LHCN-M2 (cell line): ENCODE measurements at places on chromosomes 2 and 18. TPM values are rescaled to one million over a fixed set of nuclear protein-coding genes. Genes with fewer than 3 reads are reported as not detected.

Gene REG3G
- not detected in 2 replicates for total RNA-seq

Gene GULP1
- total RNA-seq: 32.2 and 32.9 TPM in 2 replicates

Gene BOD1L2
- not detected in 2 replicates for total RNA-seq

Gene HOXD8
- total RNA-seq: 0.58 and 1.4 TPM in 2 replicates

GRCh38 chr2:241801611-241802420 is 7.2 kb upstream of the NEU4 start:
- no peak for DNase-seq

DNA sequence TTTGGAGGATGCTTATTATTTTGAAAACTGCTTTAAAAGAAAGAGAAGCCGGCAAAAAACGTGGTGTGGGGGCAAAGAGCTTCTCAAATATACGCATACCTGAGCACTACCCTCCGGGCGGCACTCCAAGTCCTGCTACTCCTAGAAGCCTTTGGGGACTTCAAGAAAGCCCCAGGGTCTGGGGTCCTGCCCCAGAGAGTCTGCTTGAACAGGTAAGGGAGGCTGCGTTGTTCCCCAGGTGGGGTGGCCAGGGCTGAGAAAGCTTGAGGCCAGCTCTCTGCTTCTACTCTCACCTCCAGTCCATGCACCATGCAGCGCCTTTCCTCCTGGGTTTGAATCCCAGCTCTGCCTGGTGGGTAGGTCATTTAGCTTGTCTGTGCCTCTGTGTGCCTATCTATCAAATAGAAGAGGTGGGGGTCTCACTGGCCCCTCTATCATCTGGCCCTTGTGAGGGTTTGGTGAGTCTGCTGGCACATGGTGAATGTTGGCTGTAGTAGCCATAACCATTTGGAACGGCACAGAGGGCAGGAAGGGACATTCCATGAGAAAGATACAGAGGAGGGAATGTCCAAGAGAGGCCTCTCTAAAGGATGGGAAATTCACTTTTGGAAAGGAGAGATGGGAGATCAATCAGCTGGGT is 19.5 kb downstream of the MALL start:
- DNase-seq: no peak

DNA sequence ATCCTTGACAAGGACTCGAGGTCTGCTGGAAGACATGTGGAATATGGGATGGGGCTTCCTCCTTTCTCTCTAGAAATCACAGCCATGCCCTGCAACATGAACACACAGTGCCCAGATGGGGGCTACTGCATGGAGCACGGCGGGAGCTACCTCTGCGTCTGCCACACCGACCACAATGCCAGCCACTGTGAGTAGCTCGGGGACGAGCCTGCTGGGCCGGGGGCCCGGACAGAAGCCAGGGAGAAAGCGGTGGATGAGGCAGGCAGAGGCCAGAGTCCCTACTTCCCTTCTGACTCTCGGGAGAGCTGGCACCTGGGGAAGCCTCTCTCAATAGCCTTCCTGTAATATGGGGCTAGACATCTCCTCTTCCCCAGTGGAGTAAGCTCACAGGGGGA is 50.5 kb downstream of the SNED1 start:
- no peak for DNase-seq

- DNase-seq: no peak
These were observed 144.8 kb upstream of the VWC2L start for GRCh38 chr2:214265991-214266489.

DNA sequence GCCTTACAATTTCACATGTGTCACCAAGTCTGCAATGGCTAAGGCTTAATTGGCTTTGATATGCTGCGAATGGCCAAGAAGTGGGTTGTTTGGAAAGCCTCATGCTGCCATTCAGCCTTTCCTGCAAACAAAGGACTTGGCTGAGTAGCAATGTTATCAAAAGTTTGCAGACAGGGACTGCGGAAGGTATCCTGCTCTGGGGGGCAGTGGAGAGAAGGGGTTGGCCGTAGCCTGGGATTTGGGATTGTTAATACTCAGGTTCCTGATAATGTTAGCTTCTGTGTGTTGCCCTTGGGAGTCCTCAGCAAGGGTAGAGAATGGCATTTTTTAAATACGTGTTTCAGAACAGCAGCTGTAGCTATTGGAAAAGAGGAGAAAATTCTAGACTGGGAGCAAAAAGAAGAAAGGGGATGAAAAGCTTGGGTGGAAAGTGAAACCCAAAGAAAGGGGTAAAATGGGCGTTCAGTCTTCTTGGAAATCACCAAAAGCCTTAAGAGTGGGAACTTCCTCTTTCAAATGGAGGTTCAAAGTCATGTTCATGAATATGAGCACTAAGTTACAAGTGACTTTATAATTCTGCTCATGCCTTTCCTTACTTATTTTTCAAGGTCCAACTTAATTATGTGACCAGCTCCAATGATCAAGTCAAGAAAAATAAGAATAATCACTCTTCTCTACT is 325.1 kb downstream of the RNF144A start:
- DNase-seq: no peak
